Testis (tissue), 5 donors: ENCODE measurements at places on chromosomes 11 and 22. TPM values are rescaled to one million over a fixed set of nuclear protein-coding genes. Genes with fewer than 3 reads are reported as not detected.

- DNase-seq = no peak
These were observed 7.5 kb downstream of the PGAP2 start for GRCh38 chr11:3815845-3816244.

Gene BRSK2
- total RNA-seq = 52.3 TPM

GRCh38 chr11:65498042-65498726 is 661 bp upstream of the MALAT1 start:
- DNase-seq = peak; percentile 73

Gene XKR3
- 4.9 TPM for total RNA-seq

DNA sequence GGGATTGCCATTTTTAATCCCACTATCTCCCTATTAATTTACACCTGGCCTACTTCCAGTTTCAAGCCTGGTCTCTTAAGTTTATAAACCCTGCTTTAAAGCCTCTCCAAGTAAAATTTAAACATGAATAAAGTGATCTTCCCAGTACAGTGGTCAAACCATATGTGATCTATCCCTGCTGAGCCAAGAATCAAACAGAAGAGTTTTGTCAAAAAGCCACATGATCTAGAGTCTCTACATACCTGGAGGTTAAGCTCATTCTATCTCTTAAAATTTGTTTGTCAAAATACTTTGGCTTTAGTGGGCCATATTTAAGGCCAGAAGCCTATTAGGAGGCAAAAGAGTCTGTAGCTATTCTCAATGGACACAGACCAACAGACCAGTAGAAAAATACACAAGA is 42.9 kb upstream of the DDI1 start:
- no peak for DNase-seq

DNA sequence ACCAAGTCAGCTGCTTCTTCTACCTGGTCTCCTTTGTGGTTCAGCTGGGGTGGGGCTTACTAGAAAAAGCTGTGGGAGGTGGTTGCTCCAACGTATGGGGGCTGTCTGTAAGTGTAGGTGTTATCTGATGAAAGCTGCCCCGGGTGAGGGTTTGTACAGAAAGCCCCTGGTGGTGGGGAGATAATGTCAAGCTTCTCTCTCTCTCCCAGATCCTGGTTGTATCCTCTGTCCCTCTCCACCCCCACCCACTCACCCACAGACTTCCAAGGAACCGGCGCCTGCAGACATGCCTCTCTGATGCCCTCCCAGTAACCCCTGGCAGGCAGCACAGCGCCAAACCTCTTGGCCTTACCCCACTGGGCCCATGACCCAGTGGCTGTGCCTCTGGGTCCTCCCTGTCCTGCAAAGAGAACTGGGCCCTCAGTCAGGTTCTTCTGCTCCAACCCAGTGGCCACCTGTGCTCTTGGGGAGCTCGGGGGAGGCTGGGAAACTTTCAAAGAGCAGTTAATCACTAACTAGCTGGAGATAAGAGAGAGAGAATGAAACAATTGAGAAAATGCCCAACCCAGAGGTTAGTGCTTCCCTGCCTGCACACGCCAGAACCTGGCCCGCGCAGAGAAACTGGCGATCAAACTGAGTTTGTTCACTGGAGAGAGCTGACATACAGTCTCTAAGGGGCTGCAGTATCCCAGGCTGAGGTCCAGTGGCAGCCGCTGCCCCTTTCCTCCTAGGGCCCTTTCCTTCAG is 20.4 kb upstream of the EHF start:
- peak; percentile 70 for DNase-seq

Gene ENTHD1
- 12.0 TPM for total RNA-seq

DNA sequence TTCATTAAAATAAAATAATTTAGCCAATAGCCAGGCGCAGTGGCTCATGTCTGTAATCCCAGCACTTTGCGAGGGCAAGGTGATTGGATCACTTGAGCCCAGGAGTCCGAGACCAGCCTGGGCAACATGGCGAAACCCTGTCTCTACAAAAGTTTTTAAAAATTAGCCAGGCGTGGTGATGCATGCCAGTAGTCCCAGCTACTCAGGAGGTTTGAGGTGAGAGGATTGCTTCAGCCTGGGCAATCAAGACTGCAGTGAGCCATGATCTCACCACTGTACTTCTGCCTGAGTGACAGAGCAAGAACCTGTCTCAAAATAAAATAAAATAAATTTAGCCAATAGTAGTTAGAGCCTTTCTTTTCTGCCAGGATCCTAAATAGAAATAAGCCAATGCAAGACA is 12.2 kb downstream of the HPS5 start:
- no peak for DNase-seq
